ENCODE measurements at places on chromosomes 5 and 9.

- H3K27me3 ChIP-seq, result no peaks in the 10 kb centered on the region
- DNase-seq, result no peak
- H3K4me1 ChIP-seq, result no peaks in the 10 kb centered on the region
Observed at GRCh38 chr9:107540164-107540561, 50.6 kb upstream of the KLF4 start.

DNA sequence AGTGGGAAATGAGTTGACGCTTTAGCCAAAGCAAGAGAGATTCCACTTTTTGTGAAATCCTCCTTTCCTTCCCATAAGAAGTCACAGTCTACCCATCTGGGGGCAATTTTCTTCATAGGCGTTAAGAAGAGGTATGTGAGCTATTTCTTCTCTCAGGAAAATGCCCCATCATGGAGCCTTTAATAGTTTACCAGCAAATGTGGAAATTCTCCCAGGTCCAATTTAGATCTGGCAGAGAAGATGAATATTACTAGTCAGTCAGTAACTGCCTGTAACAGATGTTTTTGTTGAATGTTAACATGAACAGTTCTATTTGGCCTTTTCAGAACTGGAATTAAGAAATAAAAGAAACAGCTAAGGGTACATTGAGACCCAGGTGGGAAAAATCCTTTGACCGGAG is 156.4 kb upstream of the RFX3 start:
- H3K27ac ChIP-seq, result no peak overlapping the region
- H3K27me3 ChIP-seq, result no peaks in the 10 kb centered on the region
- H3K4me1 ChIP-seq, result no peaks in the 10 kb centered on the region

- H3K4me3 ChIP-seq, result peak overlapping the region; percentile 79
- DNase-seq, result no peak
- H3K4me1 ChIP-seq, result peaks cover 19% of the 10 kb centered on the region
- no peaks in the 10 kb centered on the region for H3K36me3 ChIP-seq
Observed at GRCh38 chr5:69416699-69417098, 1.8 kb downstream of the MARVELD2 start.

GRCh38 chr5:17302604-17303003 is 85.2 kb downstream of the BASP1 start:
- DNase-seq, result no peak
- no peak overlapping the region for H3K27ac ChIP-seq
- no peaks in the 10 kb centered on the region for H3K27me3 ChIP-seq
- no peaks in the 10 kb centered on the region for H3K36me3 ChIP-seq

- DNase-seq, result no peak
- H3K36me3 ChIP-seq, result no peaks in the 10 kb centered on the region
- no peak overlapping the region for H3K27ac ChIP-seq
- no peak overlapping the region for H3K4me3 ChIP-seq
- no peaks in the 10 kb centered on the region for H3K4me1 ChIP-seq
Observed at GRCh38 chr5:59648949-59649921, 244.3 kb downstream of the PDE4D start.

GRCh38 chr5:72465601-72466563 is 41.3 kb downstream of the ZNF366 start:
- H3K36me3 ChIP-seq, result no peaks in the 10 kb centered on the region
- H3K27ac ChIP-seq, result peak overlapping the region; percentile 11
- H3K4me1 ChIP-seq, result no peaks in the 10 kb centered on the region
- no peak for DNase-seq
- H3K4me3 ChIP-seq, result no peak overlapping the region

GRCh38 chr5:168339109-168339771 is 47.8 kb downstream of the WWC1 start:
- DNase-seq, result no peak
- no peaks in the 10 kb centered on the region for H3K4me1 ChIP-seq
- no peaks in the 10 kb centered on the region for H3K27me3 ChIP-seq
- H3K4me3 ChIP-seq, result no peak overlapping the region

- no peak for DNase-seq
- peaks cover 75% of the 10 kb centered on the region for H3K4me1 ChIP-seq
- H3K4me3 ChIP-seq, result no peak overlapping the region
Observed at GRCh38 chr5:150623152-150623877, 17.1 kb upstream of the SYNPO start.

GRCh38 chr5:102760815-102761214 is 5.7 kb downstream of the PAM start:
- no peak for DNase-seq
- no peaks in the 10 kb centered on the region for H3K36me3 ChIP-seq
- peaks cover 6% of the 10 kb centered on the region for H3K4me1 ChIP-seq
- H3K27me3 ChIP-seq, result no peaks in the 10 kb centered on the region
- no peak overlapping the region for H3K27ac ChIP-seq

GRCh38 chr5:149149942-149150341 is 8.6 kb downstream of the ABLIM3 start:
- no peak for DNase-seq
- peaks cover 4% of the 10 kb centered on the region for H3K4me1 ChIP-seq
- no peaks in the 10 kb centered on the region for H3K27me3 ChIP-seq
- H3K27ac ChIP-seq, result peak overlapping the region; percentile 78

Measured in esophagus squamous epithelium (tissue), 5 donors.